ENCODE measurements at places on chromosomes 12 and 14.

DNA sequence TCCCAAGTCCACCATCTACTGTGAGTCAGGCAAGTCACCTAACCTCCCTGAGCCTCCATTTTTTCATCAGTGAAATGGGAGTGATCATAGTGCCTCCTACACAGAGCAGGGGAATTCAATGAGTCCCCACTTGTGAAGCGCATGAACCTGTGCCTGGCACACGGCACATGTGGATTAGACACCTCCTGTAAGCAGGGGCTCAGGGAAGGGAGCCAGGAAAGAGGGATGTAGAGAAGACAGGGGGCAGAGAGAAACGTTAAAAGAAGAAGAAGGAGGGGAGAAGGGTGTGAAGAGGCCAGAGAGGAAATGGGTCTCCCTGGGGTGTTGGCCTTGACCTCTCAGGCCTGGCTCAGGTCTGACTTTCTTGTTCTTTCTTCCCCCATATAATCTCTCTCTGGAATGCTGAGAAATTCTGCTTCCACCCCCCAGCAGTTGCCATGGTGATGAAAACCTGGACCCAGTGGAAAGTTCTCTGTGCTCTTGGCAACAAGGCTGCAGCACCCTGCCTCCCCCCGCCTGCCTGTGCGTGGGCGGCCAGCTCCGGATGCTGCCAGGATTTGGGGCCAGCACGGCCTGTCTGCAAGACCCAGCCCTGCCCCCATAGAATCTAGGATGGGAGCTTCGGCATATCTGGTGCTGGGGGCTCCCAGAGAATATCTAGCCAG, 94.5 kb downstream of the CALM1 start:
- no peak for DNase-seq

- DNase-seq = peak; percentile 84
Observed at GRCh38 chr14:99821519-99822508, 28.6 kb downstream of the EML1 start.

- peak; percentile 34 for DNase-seq
Observed at GRCh38 chr12:29113101-29113500, 36.0 kb upstream of the FAR2 start.

- no peak for DNase-seq
Observed at GRCh38 chr14:95701846-95702221, 12.1 kb downstream of the TCL1A start.

DNA sequence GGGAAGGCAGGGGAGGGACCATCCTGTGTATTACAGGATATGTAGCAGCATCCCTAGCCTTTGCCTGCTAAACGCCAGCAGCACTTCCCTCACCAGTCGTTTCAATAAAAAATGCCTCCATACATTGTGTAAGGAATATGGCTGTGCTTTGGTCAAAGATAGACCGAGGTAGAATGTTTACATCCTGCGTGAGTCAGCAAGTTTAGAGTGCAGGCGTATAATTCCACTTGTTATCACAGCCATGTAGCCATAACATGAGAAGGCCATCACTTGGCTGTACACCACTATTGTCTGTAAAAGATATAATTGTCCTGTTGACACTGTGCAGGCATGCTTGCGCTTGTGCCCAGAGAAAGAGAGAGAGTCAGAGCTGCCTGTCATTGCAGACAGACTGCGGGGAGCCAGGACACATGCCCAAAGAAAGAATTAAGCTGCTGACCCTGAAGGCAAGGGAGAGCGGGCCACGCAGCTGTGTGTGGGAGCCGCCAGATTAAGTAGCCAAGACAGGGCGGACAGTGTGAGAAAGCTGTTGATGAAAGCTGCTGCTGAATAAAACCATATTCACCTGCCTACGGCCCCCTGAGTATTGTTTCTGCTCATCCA, 68.4 kb downstream of the CRACR2A start:
- DNase-seq = no peak

All from AG04449 (cell line).